Left ventricle myocardium inferior (tissue), 1 donor: ENCODE measurements at places on chromosomes 7 and 10.

GRCh38 chr7:87608431-87608830 is 7.7 kb upstream of the ABCB1 start:
- DNase-seq, result no peak

GRCh38 chr10:93346108-93346507 is 136.0 kb downstream of the MYOF start:
- no peak for DNase-seq

- DNase-seq, result no peak
These were observed 6.0 kb downstream of the MYL7 start for GRCh38 chr7:44134943-44135628.

DNA sequence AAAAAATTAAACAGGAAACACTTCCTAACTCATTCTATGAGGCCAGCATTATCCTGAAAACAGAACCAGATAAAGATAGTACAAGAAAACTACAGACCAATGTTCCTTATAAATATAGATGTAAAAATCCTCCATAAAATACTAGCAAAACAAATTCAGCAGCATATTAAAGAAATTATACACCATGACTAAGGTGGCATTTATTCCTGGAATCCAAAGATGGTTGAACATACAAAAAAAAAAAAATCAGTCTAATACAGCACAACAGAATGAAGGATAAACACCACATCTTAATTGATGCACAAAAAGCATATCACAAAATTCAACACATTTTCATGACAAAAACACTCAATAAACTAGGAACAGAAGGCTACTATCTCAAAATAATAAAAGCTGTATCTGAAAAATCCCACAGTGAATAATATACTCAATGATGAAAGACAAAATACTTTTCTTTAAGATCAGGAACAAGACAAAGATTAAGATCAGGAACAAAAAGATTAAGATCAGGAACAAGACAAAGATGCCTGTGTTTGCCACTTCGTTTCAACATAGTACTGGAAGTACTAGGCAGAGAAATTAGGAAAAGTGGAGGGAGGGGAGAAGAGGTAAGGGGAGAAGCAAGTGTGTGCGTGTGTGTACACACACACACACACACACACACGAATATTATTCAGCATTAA is 95.6 kb downstream of the SNX13 start:
- no peak for DNase-seq

DNA sequence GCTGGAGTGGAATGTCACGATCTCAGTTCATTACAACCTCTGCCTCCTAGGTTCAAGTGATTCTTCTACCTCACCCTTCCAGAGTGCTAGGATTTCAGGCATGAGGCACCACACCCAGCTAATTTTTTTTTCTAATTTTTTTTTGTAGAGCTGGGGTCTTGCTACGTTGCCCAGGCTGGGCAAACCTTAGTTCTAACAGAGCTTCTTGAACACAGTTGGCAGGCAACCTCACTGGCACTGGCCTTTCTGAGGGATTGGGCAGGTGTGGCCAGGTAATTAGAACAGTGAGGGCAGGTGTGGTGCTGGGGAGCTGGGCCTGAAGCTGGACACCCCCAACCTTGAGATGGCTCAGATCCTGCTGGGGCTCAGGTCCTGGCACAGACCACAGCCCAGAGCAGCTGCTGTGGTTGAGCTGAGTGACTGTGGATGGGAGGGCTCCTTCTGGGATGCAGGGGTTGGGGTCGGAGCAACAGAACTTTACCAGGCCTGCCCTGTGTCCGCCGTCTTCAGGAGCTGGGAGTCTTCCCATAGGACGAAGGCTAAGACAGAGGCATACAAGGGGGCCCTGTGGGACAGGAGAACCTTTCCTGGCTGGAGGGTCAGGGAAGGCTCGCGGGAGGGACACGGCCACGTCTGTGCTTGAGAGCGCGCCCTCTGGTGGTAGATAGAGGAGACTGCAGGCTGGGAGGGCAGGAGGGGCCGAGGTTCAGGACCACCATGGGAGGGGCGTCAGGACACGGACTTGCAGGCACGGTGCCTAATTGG is 48.2 kb downstream of the COL26A1 start:
- DNase-seq, result peak; percentile 22

DNA sequence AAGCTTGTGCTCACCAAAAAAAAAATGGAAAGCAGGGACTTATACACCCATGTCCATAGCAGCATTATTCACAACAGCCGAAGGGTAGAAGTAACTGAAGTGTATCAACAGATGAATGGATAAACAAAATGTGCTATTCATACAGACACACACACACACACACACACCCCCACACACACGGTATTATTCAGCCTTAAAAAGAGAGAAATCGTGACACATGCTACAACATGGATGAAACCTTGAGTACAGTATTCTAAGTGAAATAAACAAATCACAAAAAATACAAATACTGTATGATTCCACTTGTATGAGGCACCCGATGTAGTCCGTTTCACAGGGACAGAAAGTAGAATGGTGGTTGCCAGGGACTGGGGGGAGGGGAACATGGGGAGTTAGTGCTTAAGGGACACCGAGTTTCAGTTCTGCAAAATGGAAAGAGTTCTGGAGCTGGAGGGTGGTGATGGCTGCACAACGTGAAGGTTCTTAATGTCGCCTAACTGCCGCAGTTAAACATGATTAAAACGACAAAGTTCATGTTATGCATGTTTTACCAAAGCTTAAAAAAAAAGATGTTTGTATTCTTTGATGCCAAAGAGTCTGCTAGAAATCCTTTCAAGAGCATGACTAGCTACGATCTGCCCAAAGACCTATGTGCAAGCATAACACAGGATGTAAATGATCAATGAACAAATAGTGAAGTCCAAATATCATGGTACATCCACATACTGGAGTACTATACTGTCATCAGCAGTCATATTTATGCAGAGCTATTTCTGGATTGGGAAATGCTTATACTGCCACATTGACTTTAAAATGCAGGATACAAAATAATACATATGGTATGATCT is 7.2 kb downstream of the TNS3 start:
- no peak for DNase-seq

DNA sequence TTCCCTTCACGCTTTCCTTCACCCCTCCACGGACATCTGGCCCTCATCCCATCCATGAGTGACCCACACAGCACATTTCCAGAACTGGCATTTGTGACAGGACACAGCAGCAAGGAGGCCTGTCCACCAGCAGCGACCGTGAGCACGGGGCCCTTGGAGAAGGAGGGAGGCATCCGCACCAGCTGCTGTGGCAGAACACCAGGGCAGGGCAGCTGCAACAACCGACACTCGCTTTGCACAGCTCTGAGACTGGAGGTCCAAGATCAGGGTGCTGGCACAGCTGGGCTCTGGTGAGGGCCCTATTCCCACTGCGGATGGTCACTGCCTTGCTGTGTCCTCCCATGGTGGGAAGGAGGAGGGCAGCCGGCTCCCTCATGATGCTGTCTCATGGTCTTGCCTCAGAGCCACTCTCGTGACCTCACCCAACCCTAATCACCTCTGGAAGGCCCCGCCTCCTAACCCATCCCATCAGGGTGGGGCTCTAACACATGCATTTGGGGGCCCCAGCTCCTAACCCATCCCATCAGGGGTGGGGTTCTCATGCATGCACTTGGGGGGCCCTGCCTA is 36.7 kb downstream of the PTPRN2 start:
- DNase-seq, result no peak

GRCh38 chr7:56019501-56019900 is 31.7 kb downstream of the PSPH start:
- no peak for DNase-seq

DNA sequence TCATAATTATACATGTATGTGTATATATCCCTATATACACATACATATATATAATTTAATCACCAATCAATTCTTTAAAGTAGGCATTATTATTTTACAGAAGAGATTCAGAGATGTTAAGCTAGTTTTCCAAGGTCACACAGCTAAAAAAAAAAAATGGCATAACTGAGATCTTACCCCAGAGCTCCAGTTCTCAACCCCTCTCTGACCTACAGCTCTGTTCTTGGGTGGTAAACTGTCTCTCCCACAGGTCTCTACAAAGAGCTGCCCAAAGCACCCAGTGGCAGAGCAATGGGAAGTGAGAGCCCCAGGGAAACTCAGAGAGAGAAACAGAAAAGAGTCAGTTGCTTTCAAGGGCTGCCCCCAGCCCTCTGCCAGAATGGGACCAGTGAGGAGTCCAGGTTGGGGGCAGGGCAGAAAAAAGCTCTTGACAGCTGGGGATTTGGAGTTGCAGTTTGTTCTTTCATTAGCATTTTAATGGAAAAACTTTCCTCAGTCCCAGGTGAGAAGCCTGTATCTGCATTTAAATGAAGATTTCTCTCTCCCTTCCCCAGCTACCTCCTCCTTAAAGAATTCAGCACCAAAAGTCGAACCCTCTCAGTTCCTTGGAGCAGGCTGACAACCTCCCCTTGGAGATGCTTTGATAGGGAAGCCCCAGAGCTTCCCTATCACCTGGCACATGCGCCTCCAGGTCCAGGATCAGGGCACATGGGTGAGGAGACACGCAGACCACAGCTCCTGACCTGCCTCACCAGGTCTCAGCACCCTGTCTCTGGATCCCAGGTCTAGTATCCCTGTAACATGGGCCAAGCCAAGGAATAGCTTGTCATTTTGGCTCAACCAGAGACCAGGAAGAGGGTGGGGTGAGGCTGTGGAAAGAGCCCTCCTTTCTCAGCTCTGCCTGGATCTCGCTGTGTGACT is 388.1 kb downstream of the PLXNA4 start:
- no peak for DNase-seq

DNA sequence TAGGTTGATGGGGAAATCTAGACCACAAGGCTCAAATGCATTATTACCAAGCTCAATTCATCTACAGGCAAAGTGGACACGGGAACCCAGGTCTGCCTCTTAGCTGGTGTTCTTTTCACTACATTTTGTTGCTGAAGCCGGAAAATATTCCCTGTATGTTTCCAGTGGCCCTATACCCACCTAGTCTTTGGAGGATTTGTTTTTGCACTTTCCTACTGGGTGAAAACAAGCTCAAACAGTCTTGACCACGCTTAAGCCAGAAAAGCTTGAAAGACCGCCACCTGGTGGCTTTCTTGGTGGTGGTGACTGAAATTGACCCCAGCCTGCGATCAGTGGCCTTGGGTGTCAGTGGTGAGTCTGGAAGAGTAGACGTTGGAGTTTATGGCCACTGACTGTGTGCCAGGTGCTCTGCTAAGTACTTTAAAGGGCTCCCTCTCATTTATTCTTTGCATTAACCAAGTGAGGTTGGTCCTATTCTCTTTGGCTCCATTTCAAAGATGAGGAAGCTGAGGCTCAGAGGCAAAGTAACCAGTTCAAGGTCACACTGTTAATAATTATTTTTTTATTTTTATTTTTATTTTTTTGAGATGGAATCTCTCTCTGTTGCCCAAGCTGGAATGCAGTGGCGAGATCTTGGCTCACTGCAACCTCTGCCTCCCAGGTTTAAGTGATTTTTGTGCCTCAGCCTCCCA is 11.1 kb upstream of the CRTAC1 start:
- peak; percentile 44 for DNase-seq
